ENCODE measurements at places on chromosomes 7 and 10.

DNA sequence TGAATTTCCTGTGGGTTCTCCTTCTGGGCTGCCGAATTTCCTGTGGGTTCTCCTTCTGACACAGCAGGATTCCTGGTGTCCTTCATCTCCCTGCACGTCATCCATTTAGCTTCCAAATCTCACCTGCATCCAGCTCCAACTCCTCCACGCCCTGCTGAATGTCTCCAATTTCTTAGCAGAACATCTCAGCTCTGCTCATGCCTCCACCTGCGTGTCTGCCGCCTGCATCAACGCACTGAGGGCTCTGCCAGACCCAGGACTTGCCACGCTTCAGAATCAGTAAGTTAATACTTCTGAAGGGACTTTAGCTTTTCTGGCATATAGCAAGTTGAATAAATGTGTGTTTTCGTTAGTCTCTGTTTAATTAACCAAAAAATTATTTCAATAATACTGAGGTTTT, 31.1 kb upstream of the VIPR2 start:
- DNase-seq, result no peak

GRCh38 chr10:45627412-45628048, 45.0 kb downstream of the ZFAND4 start:
- no peak for DNase-seq

DNA sequence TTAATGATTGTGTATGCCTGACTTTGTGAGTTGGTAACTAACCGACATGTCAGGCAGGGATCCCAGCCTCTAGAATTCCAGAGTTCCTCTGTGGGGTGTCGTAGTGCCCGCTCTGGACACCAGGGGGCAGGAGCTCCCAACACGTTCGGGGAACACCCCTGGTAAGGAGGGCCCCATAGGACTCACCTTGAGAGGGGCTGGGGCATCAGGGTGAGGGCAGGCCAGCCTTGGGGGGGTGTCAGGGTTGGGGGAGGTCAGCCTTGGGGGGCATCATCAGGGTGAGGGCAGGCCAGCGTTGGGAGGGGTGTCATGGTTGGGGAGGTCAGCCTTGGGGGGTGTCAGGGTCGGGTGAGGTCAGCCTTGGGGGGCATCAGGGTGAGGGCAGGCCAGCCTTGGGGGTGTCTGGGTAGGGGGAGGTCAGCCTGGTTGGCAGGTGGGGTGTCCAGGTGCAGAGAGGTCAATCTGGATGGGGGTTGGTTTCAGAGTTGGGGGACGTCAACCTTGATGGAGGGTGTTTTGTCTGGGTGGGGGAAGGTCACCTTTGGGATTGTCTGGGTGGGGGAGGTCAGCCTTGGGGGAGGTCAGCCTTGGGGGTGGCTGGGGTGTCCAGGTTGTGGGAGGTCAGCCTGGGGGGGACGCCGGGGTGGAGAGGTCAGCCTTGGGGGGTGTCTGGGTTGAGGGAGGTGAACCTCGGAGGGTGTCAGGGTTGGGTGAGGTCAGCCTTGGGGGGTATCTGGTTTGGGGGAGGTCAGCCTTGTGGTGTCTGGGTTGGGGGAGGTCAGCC, 45.6 kb upstream of the SUN1 start:
- DNase-seq, result peak; percentile 53

DNA sequence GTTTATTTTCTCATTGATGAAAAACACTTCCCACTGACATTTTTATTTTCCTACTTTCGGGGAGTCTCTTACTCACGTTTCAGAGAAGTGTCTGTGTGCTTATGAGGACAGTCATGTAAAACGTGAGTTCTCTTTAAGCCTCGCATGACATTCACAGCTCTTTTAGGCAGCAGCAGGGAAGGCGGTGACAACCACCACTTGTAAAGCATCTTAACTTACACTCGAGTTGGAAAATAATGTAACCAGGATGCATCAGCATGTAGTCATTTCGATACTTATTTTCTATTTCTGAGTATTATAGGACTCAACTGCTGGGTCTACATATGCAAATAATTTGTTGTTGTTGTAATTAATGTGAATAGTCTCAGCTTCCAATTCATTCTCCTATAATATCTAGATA, 153.6 kb downstream of the SEMA3D start:
- DNase-seq, result no peak

DNA sequence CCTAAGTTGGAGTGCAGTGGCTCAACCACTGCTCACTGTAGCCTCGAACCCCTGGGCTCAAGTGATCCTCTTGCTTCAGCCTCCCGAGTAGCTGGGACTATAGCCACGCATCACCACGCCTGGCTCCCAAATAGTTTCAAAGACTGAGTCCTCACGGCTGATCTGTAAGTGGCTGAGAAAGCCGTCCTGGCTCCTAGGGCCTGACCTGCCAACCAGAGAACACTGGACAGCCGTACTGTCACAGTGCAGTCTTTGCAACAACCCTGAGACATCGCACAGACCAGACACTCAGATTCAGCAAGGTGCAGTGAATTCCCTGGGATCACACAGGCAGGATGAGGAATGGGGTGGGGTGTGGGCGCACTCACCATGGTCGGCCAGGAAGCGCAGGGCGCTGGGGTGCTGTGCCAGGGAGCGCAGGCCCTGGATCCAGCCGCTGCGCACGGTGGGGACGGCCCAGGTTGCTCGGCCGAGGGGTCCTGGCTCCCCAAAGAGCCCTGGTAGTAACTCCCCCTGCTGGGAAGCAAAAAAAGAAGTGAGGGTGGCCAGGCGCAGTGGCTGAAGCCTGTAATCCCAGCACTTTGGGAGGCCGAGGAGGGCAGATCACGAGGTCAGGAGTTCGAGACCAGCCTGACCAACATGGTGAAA, 10.7 kb downstream of the BRAT1 start:
- no peak for DNase-seq

DNA sequence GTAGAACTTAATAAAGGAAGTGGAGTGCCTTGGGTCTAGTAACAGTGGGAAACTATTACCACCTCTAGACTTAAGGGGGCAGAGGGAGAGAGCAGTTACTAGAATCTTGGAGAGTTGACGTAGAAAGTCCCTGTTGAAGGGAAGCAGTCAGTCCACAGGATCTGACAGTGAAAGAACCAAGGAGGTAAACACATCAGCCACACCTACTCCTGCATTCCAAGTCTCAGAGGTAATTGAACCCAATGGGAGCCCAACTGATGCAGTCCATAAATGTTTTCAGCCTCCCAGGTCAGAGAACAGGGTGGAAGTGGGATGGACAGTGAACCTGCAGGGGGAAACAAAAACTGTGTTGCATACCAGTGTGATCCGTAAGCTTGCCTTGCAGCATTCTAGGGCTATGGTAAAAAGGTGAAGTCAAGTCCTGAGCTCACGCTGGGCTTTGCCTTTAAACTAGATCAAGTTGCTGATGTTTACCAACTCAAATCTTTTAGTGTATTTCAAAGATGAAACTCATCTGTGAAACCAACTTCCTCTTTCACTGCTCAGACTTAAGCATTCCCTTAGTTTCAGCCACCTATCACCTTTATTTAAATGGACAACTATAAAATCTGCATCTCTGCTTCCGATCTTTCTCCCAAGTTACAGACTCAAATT, 57.2 kb downstream of the SLC16A12 start:
- DNase-seq, result no peak

GRCh38 chr7:23004247-23004520, 9.7 kb downstream of the HYCC1 start:
- DNase-seq, result no peak

GRCh38 chr7:132142006-132142405, 434.3 kb downstream of the PLXNA4 start:
- DNase-seq, result no peak

GRCh38 chr10:128382225-128382624, 256.0 kb upstream of the MKI67 start:
- DNase-seq, result no peak

DNA sequence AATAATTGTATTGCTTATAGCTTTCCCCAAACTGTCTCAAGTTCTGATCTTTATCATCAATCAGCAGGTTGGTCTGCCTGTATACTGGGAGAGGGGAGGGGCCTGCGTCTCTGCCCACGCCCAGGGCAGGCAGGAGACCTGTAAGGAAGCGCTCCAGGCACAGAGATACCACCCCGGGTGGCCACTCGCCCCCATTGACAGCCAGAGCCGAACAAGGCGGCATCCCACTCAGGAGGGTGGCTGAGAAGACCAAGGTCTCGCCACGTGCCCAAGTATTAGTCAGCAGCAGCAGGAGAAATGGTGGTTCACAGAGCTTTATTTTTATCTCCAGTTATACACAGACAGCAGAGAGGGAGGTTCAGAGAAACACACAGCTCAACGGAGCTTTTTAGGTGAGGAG, 7.2 kb downstream of the STK32C start:
- DNase-seq, result no peak
